Naive thymus-derived CD4-positive, alpha-beta T cell (primary cell): ENCODE measurements at places on chromosomes 7 and 10.

DNA sequence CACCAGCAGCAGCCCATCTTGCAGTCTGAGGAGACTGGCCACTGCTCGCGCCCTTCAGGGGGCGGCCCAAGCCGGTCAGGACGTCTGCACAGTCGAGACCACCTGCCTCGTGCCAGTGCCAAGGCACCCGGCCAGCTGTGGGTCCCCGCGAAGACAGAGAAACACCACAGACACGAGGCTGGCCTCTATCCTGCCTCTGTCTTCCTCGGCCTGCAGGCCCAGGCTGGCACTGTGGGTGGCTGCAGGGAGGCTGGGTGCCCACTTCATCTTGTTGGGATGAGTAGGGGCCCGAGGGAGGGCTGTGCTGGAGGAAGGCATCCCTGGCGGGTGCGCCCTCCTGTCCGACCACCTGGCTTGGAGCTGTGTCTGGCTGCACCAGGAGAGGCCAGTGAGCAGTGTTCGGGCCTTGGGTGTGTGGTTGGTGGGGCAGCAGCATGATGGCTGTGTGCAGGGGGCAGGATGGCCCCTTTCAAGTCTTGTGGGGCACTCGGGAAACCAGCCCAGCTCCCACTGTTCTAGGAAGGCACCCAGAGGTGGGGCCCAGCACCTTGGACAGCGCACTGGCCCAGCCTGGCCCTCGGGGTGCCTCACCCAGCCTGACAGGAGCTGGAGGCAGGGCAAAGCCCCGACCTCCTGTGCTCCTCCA lies 7.3 kb downstream of the DPYSL4 start:
- no peaks in the 10 kb centered on the region for H3K27me3 ChIP-seq
- DNase-seq, result no peak
- H3K27ac ChIP-seq, result no peak overlapping the region
- no peaks in the 10 kb centered on the region for H3K4me1 ChIP-seq
- H3K4me3 ChIP-seq, result no peak overlapping the region

- peaks cover 4% of the 10 kb centered on the region for H3K4me1 ChIP-seq
- no peak overlapping the region for H3K4me3 ChIP-seq
- no peak overlapping the region for H3K27ac ChIP-seq
- no peak for DNase-seq
These were observed 29.2 kb downstream of the TACR2 start for GRCh38 chr10:69387500-69387899.

GRCh38 chr7:35707422-35707821 lies 12.5 kb upstream of the HERPUD2 start:
- DNase-seq, result no peak
- H3K36me3 ChIP-seq, result no peaks in the 10 kb centered on the region
- no peak overlapping the region for H3K4me3 ChIP-seq
- H3K27ac ChIP-seq, result no peak overlapping the region

- H3K4me1 ChIP-seq, result no peaks in the 10 kb centered on the region
These were observed 9.3 kb upstream of the IL2RA start for GRCh38 chr10:6071181-6072175.

- H3K27me3 ChIP-seq, result no peaks in the 10 kb centered on the region
- H3K4me3 ChIP-seq, result no peak overlapping the region
- H3K4me1 ChIP-seq, result no peaks in the 10 kb centered on the region
- no peak overlapping the region for H3K27ac ChIP-seq
- no peaks in the 10 kb centered on the region for H3K36me3 ChIP-seq
- DNase-seq, result no peak
These were observed 109.2 kb downstream of the SORCS3 start for GRCh38 chr10:104750291-104750690.

GRCh38 chr7:46854958-46855473 lies 726.9 kb downstream of the TNS3 start:
- H3K4me1 ChIP-seq, result no peaks in the 10 kb centered on the region
- no peaks in the 10 kb centered on the region for H3K27me3 ChIP-seq
- no peaks in the 10 kb centered on the region for H3K36me3 ChIP-seq
- H3K4me3 ChIP-seq, result no peak overlapping the region
- no peak for DNase-seq

DNA sequence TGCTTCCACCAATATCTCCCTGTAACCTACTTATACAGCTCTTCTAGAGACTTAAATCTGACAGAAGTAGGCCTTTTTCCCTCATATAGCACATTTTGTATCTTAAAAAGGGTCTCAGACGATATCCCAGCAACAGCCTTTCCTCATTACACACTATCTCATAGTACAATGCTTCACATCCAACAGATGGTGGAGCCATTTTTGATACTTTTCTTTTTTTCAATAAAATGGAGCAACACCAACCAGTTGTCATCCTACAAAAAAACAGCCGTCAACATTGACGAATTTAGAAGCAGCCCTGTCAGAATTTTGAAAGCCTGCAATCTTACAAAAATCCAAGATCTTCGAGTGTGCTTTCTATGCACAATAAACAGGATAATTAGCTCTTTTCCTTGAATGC lies 145.9 kb upstream of the NEBL start:
- no peaks in the 10 kb centered on the region for H3K36me3 ChIP-seq
- DNase-seq, result no peak
- no peaks in the 10 kb centered on the region for H3K4me1 ChIP-seq
- H3K27me3 ChIP-seq, result no peaks in the 10 kb centered on the region

- no peaks in the 10 kb centered on the region for H3K36me3 ChIP-seq
- H3K4me1 ChIP-seq, result peaks cover 21% of the 10 kb centered on the region
- no peak overlapping the region for H3K27ac ChIP-seq
- no peaks in the 10 kb centered on the region for H3K27me3 ChIP-seq
These were observed 4.6 kb upstream of the ZNF22 start for GRCh38 chr10:44995914-44996669.

DNA sequence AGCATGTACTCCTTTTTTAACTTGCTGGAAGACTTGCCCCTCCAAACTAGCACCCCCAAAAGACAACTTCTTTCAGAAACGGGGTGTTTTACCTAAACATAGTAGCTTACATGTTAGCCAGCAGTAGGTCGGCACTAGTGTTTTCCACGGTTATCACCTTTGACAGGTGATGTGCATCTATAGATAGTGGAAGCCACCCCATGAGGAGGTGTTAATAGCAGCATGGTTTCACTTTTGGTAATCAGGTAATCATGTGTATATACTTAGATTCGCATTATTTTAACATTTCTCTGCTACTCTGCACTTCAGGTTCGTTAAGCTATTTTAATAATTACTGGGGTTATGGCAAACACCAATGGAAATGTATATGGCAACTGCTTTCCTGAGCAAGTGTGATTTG lies 17.6 kb downstream of the SRI start:
- no peak overlapping the region for H3K4me3 ChIP-seq
- H3K27me3 ChIP-seq, result no peaks in the 10 kb centered on the region
- H3K27ac ChIP-seq, result no peak overlapping the region
- H3K36me3 ChIP-seq, result peaks cover 15% of the 10 kb centered on the region
- H3K4me1 ChIP-seq, result no peaks in the 10 kb centered on the region
- DNase-seq, result no peak

DNA sequence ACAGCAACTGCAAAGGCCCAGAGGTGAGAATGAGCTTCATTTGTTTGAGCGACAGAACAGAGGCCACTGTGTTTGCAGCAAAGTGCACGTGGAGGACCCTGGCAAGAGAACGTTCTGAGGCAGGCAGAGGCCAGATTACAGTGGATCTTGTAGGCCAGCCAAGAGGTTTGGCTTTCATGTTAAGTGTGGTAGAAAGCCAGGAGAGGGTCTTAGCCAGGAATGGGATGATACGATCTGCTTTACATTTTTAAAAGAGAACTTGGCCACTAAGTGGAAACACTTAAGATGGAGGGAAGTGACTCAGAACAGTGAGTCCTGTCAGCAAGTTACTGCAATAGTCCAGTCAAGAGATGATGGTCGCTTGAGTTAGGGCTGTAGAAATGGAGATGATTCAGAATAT lies 4.6 kb downstream of the CCDC136 start:
- H3K36me3 ChIP-seq, result no peaks in the 10 kb centered on the region
- no peak for DNase-seq
- no peak overlapping the region for H3K4me3 ChIP-seq
- H3K27ac ChIP-seq, result no peak overlapping the region

- H3K27ac ChIP-seq, result no peak within 1 kb of the TSS
- peaks cover 4% of the 10 kb centered on the region for H3K27me3 ChIP-seq
- H3K4me1 ChIP-seq, result no peaks in the 10 kb centered on the region
- peak within 1 kb of the TSS; percentile 43 for H3K4me3 ChIP-seq
- DNase-seq, result peak; percentile 44
These were observed at the start of gene TBC1D12 for GRCh38 chr10:94402204-94402842. TSS of gene TBC1D12 (plus strand) at chr10:94402541. CDS start at chr10:94402614, 73 bp downstream.

DNA sequence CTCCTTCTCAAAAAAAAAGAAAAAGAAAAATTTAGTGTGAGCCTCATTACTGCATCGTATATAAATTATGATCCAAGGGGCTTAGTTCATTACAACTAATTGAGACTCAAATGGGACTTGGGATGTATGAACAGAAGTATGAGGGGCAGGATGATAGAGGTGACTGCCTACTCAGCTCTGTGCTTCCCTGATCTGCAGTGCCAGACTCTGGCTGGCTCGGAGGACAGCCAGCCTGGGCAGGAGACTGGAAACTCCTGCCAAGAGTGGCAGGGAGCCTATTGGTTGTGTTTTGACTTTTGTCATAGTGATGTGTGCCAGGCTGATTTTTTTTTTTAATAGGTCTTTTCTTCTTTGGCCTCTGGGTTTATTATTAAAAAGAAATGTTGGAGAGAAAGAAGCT lies 73.8 kb upstream of the GTF2IRD1 start:
- no peaks in the 10 kb centered on the region for H3K36me3 ChIP-seq
- H3K4me3 ChIP-seq, result no peak overlapping the region
- no peak for DNase-seq
- H3K4me1 ChIP-seq, result no peaks in the 10 kb centered on the region
- no peak overlapping the region for H3K27ac ChIP-seq

- no peak overlapping the region for H3K4me3 ChIP-seq
- H3K36me3 ChIP-seq, result no peaks in the 10 kb centered on the region
- H3K27me3 ChIP-seq, result no peaks in the 10 kb centered on the region
- H3K4me1 ChIP-seq, result peaks cover 9% of the 10 kb centered on the region
These were observed 3.3 kb upstream of the PWWP2B start for GRCh38 chr10:132393695-132394181.

GRCh38 chr7:1712907-1713501 lies 42.9 kb downstream of the ELFN1 start:
- H3K36me3 ChIP-seq, result no peaks in the 10 kb centered on the region
- H3K27me3 ChIP-seq, result no peaks in the 10 kb centered on the region
- no peak overlapping the region for H3K27ac ChIP-seq
- no peaks in the 10 kb centered on the region for H3K4me1 ChIP-seq

- DNase-seq, result no peak
- no peak overlapping the region for H3K4me3 ChIP-seq
- no peaks in the 10 kb centered on the region for H3K27me3 ChIP-seq
- H3K27ac ChIP-seq, result no peak overlapping the region
- H3K36me3 ChIP-seq, result no peaks in the 10 kb centered on the region
These were observed 983.7 kb downstream of the GATA3 start for GRCh38 chr10:9038146-9038714.

GRCh38 chr7:140308060-140308459 lies 90.3 kb downstream of the SLC37A3 start:
- no peak for DNase-seq
- no peak overlapping the region for H3K4me3 ChIP-seq
- no peaks in the 10 kb centered on the region for H3K27me3 ChIP-seq

GRCh38 chr10:79250259-79250658 lies 97.0 kb upstream of the PPIF start:
- peaks cover 52% of the 10 kb centered on the region for H3K4me1 ChIP-seq
- no peak overlapping the region for H3K4me3 ChIP-seq
- DNase-seq, result no peak

DNA sequence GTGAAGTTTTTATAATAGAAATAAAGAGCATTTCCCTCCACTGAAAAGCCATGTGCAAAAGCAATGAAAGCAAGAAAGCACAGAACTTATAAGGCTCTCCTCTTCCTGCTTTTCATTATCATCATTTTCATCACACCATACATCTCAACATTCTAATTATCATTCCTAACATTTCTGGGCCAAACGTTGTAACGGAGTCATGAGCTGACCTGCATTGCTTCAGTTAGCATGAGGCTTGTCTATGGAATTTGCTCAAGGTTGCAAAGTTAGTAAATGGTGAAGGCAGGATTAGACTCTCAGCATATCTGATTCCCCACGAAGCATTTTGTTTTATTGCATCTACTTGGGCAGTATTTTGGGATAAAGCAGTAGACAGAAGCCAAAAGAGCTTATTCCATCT lies 11.4 kb downstream of the SCIN start:
- H3K36me3 ChIP-seq, result no peaks in the 10 kb centered on the region
- DNase-seq, result no peak
- H3K27me3 ChIP-seq, result no peaks in the 10 kb centered on the region
- H3K27ac ChIP-seq, result no peak overlapping the region
- no peaks in the 10 kb centered on the region for H3K4me1 ChIP-seq
- no peak overlapping the region for H3K4me3 ChIP-seq

- DNase-seq, result no peak
- H3K4me1 ChIP-seq, result peaks cover 9% of the 10 kb centered on the region
- no peak overlapping the region for H3K4me3 ChIP-seq
- no peaks in the 10 kb centered on the region for H3K36me3 ChIP-seq
These were observed 100.3 kb upstream of the CPXM2 start for GRCh38 chr10:123991611-123992570.

DNA sequence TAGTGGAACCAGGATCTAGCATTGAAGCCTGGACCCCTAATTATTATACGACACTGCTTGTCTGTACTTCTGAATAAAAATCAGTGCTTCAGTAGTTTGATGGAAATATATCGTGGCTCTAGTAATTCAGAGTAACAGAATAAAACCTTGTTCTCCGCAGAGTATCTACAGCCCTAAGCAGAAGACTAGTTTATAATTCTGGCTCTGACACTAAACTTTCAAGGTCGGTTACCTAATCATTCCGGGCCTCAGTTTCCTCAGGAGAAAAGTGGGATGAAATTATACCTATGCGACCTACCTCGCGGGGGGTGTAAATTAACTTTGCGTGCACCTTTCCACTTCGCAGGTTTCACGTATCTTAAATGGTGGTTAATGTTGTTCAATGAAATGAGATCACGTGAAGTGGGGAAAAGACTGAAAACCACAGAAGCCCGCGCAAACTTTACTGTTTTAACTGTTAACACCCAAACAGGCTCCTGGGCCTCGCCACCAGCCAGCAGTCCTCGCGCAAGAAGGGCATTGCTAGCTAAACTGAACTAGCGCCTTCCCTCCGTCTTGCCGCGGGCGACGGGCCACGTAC lies 615 bp downstream of the THAP5 start:
- DNase-seq, result no peak
- H3K36me3 ChIP-seq, result peaks cover 17% of the 10 kb centered on the region
- H3K27ac ChIP-seq, result peak overlapping the region; percentile 98
- H3K4me1 ChIP-seq, result peaks cover 21% of the 10 kb centered on the region

GRCh38 chr10:92901819-92902251 lies 53.5 kb downstream of the EXOC6 start:
- peak; percentile 68 for DNase-seq
- H3K27me3 ChIP-seq, result no peaks in the 10 kb centered on the region
- no peaks in the 10 kb centered on the region for H3K36me3 ChIP-seq
- H3K27ac ChIP-seq, result no peak overlapping the region
- peak overlapping the region; percentile 31 for H3K4me3 ChIP-seq

DNA sequence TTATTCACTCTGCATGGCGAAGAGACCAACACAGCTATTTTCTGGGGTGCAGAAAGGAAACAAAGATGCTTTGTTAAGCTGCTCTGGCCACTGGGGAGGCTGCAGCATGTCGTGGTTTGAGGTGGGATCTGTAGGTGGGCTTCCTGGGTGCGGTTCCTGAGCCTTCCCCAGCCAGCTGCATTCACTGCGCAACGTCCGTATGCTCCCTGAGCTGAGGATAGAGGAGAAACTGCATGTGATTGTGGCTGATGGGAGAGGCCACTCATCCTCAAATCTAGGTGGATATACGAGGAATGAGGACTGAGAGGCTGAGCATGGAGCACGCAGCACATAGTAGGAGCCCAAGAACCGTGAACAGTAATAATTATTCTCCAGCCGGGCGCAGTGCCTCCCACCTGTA lies 9.9 kb upstream of the DNAAF5 start:
- no peak overlapping the region for H3K27ac ChIP-seq
- H3K4me1 ChIP-seq, result no peaks in the 10 kb centered on the region
- H3K4me3 ChIP-seq, result no peak overlapping the region
- no peaks in the 10 kb centered on the region for H3K27me3 ChIP-seq
- H3K36me3 ChIP-seq, result no peaks in the 10 kb centered on the region
